Gastrocnemius medialis (tissue), 4 donors: ENCODE measurements at places on chromosomes 2 and 18.
A peak's percentile ranks its signal among the peaks of the same experiment; 100 is the strongest.

DNA sequence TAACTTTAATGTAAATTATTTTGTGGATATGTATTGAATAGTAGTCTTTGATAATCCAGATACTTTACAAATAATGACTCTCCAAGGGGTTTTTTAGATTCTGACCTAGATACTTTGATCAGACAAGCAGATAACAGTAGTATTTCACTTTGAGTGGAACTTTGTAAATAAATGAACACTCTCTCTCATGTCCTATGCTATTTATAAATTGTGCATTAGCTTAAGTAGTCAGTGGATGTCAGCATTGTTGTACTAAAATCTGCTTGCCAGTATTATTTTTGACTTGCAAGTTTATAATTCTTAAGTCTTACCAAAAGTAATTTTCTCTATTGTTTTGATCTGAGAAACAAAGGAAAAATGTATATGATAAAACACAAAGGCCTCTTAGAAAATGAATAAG, 1113.1 kb upstream of the NRXN1 start:
- H3K4me1 ChIP-seq: no peaks in the 10 kb centered on the region
- no peak for DNase-seq
- H3K27ac ChIP-seq: no peak overlapping the region
- no peak overlapping the region for H3K4me3 ChIP-seq
- H3K36me3 ChIP-seq: no peaks in the 10 kb centered on the region

DNA sequence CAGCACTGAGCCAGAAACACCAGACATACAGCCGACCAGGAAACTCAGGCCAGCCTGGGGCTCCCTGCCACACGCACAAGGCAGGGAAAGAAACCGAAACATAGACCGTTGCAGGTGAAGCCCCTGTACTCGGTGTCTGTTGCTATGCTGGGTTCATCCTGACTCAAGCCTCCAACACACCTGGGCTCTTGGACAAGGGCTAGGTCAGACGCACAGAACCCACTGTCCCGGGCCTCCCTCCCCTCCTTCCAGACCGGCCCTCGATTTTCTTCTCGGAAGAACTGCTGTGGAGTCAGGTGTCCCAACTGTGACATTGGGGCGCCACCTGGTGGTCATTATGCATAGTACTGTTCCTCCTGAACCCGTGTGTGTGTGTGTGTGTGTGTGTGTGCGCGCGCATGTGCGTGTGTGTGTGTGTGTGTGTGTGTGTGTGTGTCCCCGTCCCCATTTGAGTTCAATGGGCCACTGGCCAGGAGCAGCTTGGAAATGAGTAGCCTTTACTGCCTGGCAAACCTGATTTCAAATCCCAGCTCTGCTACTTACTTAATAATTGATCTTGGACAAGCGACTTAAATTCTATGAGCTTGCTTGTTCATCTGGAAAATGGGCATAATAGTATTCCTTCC, 55.4 kb upstream of the GLI2 start:
- H3K4me1 ChIP-seq: no peaks in the 10 kb centered on the region
- H3K27me3 ChIP-seq: no peaks in the 10 kb centered on the region
- H3K36me3 ChIP-seq: no peaks in the 10 kb centered on the region
- peak; percentile 77 for DNase-seq
- no peak overlapping the region for H3K4me3 ChIP-seq

GRCh38 chr18:76589316-76589715, 94.3 kb upstream of the ZNF516 start:
- H3K27me3 ChIP-seq: peaks cover 15% of the 10 kb centered on the region
- no peaks in the 10 kb centered on the region for H3K36me3 ChIP-seq
- no peak overlapping the region for H3K27ac ChIP-seq
- no peak overlapping the region for H3K4me3 ChIP-seq
- H3K4me1 ChIP-seq: no peaks in the 10 kb centered on the region

DNA sequence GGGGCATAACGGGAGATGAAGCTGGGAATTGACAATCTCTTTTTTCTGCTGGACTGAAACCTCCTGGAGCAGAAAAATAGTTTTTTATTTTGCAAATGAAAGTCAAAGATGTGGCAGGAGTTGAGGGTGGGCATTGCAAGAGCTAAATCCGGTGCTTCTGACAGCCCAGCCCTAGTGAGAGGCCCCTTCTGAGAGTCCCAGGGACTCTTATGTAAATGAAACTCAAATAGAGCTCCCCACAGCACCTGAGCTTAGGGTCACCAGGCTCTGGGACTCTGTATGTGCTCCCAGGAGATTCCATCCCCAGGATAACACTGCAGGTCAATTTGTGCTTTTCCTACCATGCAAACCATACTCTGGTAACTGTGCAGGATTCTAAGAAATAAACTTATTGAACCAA, 192.8 kb downstream of the ANKRD30B start:
- H3K4me1 ChIP-seq: no peaks in the 10 kb centered on the region
- H3K27ac ChIP-seq: no peak overlapping the region
- H3K4me3 ChIP-seq: no peak overlapping the region

- peaks cover 13% of the 10 kb centered on the region for H3K36me3 ChIP-seq
- no peak for DNase-seq
- no peaks in the 10 kb centered on the region for H3K27me3 ChIP-seq
- no peak overlapping the region for H3K4me3 ChIP-seq
- H3K4me1 ChIP-seq: peaks cover 2% of the 10 kb centered on the region
- no peak overlapping the region for H3K27ac ChIP-seq
Measured at GRCh38 chr18:74589021-74589420, 8.6 kb upstream of the ZNF407 start.

GRCh38 chr2:68193787-68194372, 36.2 kb downstream of the PNO1 start:
- H3K4me3 ChIP-seq: no peak overlapping the region
- peaks cover 28% of the 10 kb centered on the region for H3K4me1 ChIP-seq
- no peaks in the 10 kb centered on the region for H3K36me3 ChIP-seq

DNA sequence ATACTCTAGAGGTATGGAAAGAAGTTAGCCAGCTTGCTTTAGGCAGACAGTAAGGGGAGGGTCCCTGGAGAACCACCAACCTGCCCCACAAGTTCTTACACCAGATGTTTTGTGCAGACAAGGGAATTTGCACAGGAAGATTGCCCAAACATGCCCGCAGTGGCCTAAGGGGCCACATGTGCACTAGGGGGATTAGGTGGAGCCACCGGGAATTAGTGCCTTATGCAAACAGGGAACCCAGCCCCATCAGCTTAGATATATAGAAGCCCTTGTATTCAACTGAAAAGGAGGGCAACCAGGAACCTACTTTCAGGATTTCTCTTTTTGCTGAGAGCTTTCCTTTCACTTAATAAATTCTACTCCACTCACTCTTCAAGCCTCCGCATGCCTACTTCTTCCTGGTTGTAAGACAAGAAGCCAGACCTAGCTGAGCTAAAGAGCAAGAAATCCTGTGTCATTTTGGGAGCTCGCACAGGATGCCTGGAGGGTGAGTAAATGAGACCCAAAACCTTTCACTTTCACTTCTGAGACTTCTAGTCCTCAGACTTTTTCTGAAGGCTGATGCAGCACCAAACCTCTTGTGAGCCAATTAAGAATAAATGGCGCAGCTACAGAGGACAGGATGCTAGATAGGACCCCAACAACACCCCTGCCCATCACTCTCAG, 146.3 kb downstream of the GCA start:
- no peaks in the 10 kb centered on the region for H3K27me3 ChIP-seq
- H3K36me3 ChIP-seq: no peaks in the 10 kb centered on the region
- no peak for DNase-seq
- H3K4me3 ChIP-seq: no peak overlapping the region

- no peak overlapping the region for H3K4me3 ChIP-seq
- H3K4me1 ChIP-seq: no peaks in the 10 kb centered on the region
- no peaks in the 10 kb centered on the region for H3K27me3 ChIP-seq
- DNase-seq: no peak
Measured at GRCh38 chr2:23532391-23533337, 147.7 kb downstream of the KLHL29 start.

- H3K27ac ChIP-seq: no peak overlapping the region
- no peaks in the 10 kb centered on the region for H3K36me3 ChIP-seq
- no peak for DNase-seq
- H3K27me3 ChIP-seq: no peaks in the 10 kb centered on the region
- H3K4me1 ChIP-seq: no peaks in the 10 kb centered on the region
- H3K4me3 ChIP-seq: no peak overlapping the region
Measured at GRCh38 chr2:165594231-165594934, 124.9 kb downstream of the CSRNP3 start.

DNA sequence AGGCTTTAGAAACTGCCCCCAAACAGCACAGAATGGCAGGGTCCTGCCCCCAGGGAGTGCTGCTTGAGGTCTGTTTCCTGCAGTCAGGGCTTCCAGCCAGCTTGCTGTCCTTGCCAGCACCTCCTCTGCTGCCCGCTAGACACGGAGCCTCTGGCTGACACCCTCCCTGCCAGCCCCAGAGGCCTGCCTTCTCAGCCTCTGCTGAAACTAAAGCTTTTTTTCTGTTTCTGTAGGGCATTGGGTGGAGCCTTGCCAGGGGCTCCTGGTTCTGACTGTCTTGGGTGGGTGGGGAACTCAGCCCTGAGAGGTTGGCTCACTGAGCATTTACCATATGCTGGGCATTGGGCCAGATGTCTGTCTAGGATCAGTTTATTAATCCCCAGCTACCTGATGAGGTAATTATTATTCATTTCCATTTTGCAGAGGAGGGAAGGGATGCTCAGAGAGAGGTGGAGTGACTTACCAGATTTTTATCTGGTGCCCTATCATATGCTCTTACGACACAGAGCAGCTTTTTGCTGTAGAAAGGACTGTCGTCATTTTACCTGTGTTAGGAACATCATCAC, 35.4 kb downstream of the INPP4A start:
- no peaks in the 10 kb centered on the region for H3K36me3 ChIP-seq
- no peaks in the 10 kb centered on the region for H3K27me3 ChIP-seq
- DNase-seq: peak; percentile 51
- no peak overlapping the region for H3K4me3 ChIP-seq

DNA sequence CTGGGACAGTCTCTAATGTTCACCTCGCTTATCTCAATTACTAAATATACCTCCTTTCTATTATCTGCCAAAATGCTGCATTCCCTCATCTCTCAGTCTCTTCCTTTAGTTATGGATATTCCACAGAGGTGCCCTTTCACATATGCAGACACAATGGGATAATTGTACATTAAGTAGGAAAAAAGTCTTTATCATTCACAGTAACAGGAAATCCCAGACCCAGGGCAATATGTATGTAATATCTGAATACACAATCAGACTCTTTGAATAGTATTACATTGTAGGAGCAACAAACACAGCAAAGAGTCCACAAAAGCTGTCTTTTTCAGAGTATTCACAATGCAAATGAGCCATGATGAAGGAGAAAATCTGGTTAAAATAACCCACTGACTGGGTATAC, 1399.0 kb upstream of the ZEB2 start:
- H3K36me3 ChIP-seq: no peaks in the 10 kb centered on the region
- no peaks in the 10 kb centered on the region for H3K4me1 ChIP-seq
- DNase-seq: no peak
- no peak overlapping the region for H3K27ac ChIP-seq
- H3K4me3 ChIP-seq: no peak overlapping the region

DNA sequence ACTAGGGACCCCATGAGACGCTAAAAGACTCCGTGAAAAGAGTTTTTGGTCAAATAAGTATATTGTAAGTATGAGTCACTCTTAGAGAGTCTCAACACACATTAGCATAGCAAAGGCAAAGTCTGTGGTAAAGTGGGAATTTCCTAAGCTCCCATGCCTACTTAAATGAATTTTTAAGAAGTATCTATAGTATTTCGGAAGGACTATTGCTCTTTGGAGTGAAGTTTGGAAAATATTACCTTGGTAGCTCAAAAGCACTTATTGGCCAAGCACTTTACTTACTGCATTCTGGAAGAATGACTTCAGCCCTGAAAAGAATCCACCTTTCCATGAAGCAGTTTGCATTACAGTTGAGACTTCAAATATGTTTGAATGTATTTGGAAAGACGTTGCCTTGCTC, 57.1 kb downstream of the CAVIN2 start:
- H3K36me3 ChIP-seq: no peaks in the 10 kb centered on the region
- no peaks in the 10 kb centered on the region for H3K4me1 ChIP-seq
- no peak for DNase-seq
- H3K4me3 ChIP-seq: no peak overlapping the region

DNA sequence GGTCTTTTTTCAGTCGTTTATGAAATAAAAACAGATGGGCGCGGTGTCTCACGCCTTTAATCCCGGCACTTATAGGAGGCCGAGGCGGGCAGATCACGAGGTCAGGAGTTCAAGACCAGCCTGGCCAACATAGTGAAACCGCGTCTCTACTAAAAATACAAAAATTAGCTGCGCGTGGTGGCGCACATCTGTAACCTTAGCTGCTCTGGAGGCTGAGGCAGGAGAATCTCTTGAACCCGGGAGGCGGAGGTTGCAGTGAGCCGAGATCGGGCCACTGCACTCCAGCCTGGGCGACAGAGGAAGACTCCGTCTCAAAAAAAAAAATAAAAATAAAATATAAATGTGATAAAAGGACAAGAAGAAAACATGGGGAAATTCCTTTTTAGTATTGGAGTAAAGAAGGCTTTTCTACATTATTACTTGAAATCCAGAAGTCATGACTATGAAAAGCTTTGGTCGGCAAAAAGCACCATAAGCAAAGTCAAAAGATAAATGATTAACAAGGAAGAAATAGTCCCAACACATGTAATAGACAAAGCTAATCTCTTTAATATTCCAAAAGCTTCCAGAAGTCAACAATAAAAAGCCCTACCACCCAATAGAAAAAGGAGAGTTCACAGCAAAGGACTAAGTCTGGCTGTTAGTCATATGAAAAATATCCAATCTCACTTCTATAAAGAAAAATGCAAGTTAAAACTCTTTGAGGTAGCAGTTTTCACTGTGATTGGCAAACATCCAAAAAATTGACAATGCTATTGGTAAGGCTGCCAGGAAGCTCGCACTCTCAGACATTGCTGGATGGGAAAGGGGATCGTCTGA, 1.4 kb upstream of the FAM168B start:
- peak overlapping the region; percentile 77 for H3K4me3 ChIP-seq
- H3K36me3 ChIP-seq: no peaks in the 10 kb centered on the region
- no peaks in the 10 kb centered on the region for H3K27me3 ChIP-seq
- peaks cover 9% of the 10 kb centered on the region for H3K4me1 ChIP-seq

DNA sequence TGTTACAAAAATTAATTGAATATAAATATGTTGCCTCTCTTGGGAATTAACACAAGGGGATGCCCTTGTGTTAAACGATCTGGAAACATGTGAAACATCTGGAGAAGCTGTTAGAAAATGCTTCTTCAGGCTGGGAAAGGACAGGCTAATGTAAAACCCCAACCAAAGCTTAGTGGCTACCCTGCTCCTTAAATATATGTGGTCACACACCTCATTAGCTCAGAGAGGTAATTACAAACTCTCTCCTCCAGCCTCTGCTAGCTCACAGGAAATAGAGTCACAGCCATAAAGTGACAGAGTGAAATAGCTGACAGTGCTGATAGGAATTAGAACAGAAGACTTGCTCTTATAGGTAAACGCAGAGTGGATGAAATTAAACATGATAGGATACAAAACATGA, 155.9 kb downstream of the RAB3GAP1 start:
- H3K36me3 ChIP-seq: no peaks in the 10 kb centered on the region
- no peak for DNase-seq
- H3K4me3 ChIP-seq: no peak overlapping the region
- H3K4me1 ChIP-seq: no peaks in the 10 kb centered on the region

- H3K27ac ChIP-seq: no peak overlapping the region
- DNase-seq: no peak
- no peaks in the 10 kb centered on the region for H3K36me3 ChIP-seq
- H3K4me1 ChIP-seq: no peaks in the 10 kb centered on the region
- H3K27me3 ChIP-seq: no peaks in the 10 kb centered on the region
Measured at GRCh38 chr2:177056481-177056929, 156.1 kb upstream of the HNRNPA3 start.
